Activated T-helper 1 cell treated with anti-CD3 and anti-CD28 coated beads, Interleukin-12 subunit alpha, Interleukin-12 subunit beta, Interleukin-2, Interleukin-4 antibody, amounts not matched to agents 30 ng/mL and 10 ng/mL and 1 ng/mL, durations not matched to agents 14 hours and 24 hours and 36 hours (primary cell): ENCODE measurements at places on chromosomes 13 and 19.

- no peak for DNase-seq
Observed at GRCh38 chr19:27833031-27833430, 1379.9 kb downstream of the UQCRFS1 start.

- no peak for DNase-seq
Observed at GRCh38 chr13:38582133-38582532, 104.7 kb upstream of the FREM2 start.

- no peak for DNase-seq
Observed at GRCh38 chr19:44904426-44904994, 1.1 kb upstream of the APOE start.

DNA sequence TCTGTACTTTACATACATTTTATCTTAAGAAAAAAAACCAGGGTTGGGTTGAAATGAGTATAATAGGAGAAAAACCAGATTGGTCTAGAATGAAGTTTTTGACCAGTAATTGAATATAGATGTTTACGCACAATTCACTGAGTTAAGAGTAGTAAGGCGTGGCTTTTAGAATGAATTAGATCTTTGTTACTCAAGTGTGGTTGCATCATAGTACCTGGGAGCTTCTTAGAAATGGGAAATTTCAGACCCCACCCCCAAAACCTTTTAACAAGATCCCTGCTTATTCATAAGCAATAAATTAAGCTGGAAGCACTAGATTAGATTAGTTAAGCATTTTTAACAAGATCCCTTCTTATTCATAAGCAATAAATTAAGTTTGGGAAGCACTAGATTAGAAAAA lies 28.7 kb upstream of the LMO7 start:
- no peak for DNase-seq

DNA sequence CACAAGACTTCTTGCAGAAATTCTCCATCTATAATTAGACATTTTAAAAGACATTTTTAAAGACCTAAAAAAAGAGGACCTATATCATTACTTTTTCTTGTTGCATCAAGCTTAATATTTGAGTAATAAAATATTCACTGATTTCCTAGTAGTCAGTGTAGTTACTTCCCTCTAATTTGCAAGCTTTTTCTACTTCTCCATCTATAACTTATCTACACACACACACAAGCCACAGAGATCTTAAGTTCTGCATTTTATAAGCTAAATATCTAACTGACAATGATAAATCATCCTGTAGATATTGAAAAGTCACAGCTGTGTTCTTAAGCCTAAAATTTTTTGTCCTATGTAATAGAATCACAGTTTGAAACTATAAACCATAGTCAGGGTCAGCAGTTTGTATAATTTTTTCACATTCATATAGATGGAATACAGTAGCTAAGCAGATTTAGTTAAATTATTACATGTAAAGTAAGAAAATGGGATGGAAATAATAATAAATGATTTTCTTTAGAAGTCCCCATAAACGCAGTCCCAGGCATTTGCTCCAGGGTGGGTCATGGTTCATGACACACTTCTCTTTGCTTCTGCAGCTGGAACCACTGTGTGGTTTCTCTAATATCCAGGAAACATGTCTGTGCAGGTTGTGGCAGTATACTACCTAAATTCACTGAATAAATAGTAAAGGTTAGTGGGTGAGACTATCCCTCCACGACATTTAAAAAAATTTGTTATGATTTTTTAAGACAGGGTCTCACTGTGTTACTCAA lies 60.2 kb downstream of the ESD start:
- DNase-seq, result no peak

GRCh38 chr13:64158908-64159307 lies 2743.3 kb upstream of the PCDH20 start:
- DNase-seq, result no peak

DNA sequence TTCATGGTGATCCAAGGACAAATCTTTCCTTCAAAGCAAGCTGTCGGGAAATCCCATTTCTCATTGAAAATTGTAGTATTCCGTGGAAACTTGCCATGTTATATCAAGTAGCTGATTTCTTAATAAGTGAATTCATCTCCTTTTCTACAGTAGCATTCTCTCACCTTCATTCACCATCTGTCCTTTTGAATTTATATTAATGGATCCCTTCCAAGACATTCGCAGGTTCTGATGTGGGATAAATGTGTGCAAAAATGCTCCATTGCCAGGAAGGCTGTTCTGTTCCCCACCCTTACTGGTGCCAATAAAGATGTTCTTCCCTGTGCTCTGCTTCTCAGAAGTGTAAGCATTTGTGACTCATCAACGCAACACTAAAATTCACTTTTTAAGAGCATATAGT lies 36.2 kb downstream of the AMER2 start:
- no peak for DNase-seq

GRCh38 chr19:19524053-19524452 lies 4.7 kb upstream of the YJEFN3 start:
- DNase-seq, result no peak

GRCh38 chr19:48915757-48916156 lies 15.6 kb downstream of the NUCB1 start:
- DNase-seq, result no peak

DNA sequence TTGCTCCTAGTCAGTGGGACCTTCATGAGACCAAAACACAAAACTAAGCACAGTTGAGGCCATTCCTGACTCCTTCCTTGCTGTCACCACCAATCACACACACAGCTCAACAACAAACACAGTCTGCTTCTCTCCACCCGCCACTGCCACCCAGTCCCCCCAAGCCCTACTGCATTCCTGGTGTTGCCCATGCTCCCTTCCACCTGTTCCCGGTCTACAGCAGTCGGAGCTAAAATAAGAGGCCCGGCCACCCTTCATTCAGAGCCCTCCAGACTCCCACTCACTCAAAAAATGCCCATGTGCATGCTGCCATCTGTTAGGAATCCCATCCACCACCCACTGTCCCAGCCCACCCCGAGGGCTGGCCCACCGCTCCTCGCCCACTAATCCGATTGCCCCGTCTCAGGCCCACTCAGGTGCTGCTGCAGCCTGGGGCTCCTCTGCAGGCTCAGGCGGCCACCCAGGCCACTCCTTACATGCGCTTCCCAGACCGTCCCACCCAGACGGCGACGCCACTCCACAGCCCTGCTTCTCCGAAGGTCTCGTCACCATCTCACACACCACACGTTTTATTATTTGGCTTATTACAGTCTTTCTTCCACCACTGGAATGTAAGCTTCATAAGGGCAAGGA lies 127.6 kb downstream of the RNF17 start:
- DNase-seq, result no peak

GRCh38 chr19:307793-308420 lies 16.7 kb upstream of the PLPP2 start:
- DNase-seq, result no peak

DNA sequence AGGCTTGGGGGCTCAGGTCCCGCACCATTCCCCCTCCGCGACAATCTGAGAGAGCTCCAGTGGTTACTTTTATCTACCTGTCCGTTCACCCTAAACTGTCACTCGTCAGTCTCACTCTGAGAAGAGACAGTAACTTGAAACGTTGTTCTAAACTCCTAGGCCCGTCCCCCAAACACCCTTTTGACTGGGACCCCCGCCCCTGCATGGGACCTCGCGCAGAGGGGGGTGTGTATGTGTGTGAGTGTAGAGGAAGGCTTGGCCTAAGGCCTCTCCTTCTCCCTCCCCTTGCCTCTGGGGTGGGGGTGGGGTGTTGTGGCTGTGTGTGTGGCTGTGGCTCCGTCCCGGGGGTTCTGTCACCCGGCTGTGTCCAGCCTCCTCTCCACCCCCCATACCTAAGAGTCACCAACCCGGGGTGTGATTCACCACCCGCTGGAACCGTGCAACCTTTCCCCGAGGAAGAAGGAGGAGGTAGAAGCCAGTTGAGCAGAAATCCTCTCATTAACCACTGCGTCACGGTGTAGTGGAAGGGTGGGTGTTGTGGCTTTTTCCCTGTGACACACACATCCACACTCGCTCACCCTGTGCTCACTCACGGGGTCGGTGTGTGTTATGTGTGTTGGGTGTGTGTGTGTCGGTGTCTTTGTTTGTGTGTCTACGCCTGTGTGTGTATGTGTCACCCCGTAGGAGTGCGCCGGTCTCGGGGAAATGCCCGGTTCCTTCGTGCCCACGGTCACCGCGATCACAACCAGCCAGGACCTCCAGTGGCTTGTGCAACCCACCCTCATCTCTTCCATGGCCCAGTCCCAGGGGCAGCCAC lies 2.4 kb downstream of the FOSB start:
- DNase-seq, result no peak

DNA sequence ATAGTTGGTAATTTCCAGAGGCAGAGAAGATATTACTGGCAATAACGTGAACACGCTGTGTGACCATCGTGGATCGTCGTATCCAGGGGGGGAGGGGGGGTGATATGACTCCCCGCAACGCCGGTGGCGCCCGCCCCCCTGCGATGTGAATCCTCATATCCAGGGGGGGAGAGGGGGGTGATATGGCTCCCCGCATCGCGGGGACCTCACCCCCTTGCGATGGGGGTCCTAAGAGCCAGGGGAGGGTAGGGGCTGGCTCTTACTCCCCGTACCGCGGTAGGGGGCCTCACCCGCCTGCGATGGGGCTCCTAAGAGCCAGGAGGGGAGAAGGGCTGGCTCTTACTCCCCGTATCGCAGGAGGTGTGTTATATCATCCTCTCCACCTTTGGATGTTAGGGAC lies 31.3 kb upstream of the RGCC start:
- no peak for DNase-seq

DNA sequence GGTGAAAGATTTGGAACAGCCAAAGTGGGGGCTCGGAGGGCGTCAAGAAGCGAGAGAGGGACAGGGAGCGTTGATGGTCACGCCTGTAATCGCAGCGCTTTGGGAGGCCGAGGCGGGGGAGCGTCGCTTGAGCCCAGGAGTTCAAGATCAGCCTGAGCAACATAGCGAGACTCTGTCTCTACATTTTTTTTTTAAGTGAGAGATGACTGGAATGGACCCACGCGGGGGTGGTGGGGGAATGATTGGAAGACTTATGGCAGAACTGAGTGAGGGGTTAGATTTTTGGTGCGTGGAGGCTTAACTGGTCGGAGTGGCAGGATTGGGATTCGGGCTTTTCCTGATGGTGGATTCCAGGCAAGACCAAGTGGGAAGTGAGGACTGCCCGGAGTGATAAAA lies 725 bp downstream of the PSMD8 start:
- DNase-seq, result no peak
